H7 (cell line): ENCODE measurements at places on chromosomes 7 and 10.

GRCh38 chr10:112732277-112732921 lies 217.6 kb upstream of the TCF7L2 start:
- DNase-seq: no peak

GRCh38 chr10:128275388-128276177 lies 149.4 kb upstream of the MKI67 start:
- no peak for DNase-seq

- DNase-seq: no peak
Measured at GRCh38 chr10:36170943-36171501, 528.9 kb upstream of the FZD8 start.

- no peak for DNase-seq
Measured at GRCh38 chr7:714251-714671, 12.2 kb upstream of the DNAAF5 start.

- DNase-seq: no peak
Measured at GRCh38 chr10:132653721-132654120, 116.1 kb downstream of the INPP5A start.
